ENCODE measurements at places on chromosomes 12 and 14.

DNA sequence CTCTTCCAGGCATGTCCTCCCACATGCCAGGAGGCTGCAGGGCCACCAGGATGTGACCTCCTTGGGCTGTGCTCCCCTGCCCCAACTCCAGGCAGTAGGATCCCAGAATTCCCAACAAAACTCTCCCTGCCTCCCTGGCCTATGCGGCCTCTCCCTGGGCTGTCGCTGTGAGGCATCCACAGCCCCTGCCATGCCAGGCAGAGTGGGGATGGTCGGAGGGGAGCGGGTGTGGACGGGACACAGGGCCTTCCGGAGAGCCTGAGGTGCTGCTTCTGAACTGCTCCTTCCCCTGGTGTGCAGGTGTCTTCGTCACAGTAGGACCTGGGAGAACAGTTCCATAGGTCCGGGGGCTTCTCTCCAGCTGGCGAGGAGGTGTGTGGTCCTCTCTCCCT, 18.3 kb downstream of the GPR132 start:
- DNase-seq: no peak

DNA sequence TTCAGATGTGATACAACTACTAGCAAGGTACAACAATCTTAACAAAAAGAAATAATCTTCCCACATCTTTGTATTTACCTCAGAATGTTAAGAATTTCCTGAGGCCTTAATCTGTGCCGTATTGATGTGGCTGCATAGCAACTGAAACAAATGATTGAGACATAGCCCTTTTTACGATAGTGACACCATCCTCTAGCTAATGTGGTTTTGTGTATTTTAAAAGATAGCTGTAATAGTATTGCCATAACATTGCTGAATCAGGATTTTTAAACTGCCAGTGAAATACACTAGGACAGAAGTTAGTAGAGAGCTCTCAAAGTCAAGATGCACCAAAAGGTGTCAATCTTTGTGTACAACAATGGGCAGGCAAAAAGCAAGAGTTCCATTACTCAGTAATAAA, 11.9 kb downstream of the NPAS3 start:
- no peak for DNase-seq

DNA sequence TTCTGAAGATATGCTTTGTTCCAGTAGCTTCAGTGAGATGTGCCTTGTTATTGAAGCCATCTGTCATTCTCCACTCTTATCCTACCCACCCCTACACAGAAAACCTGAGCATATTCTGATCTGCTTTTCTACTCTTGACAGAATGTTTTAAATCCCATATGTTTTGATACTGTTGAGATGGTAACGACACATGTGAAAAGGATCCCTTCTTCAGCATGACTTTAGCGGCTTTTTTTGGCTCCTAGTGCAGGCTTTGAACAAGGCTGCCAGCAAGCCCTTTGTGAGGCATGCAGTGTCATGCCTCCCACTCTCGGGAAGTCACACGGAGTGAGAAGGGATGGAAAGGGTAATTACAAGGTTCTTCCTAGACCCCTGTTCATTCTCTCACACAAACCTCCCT, 228.8 kb upstream of the RGS6 start:
- DNase-seq: no peak

- no peak for DNase-seq
Measured at GRCh38 chr12:53086361-53086760, 7.2 kb upstream of the SPRYD3 start.

DNA sequence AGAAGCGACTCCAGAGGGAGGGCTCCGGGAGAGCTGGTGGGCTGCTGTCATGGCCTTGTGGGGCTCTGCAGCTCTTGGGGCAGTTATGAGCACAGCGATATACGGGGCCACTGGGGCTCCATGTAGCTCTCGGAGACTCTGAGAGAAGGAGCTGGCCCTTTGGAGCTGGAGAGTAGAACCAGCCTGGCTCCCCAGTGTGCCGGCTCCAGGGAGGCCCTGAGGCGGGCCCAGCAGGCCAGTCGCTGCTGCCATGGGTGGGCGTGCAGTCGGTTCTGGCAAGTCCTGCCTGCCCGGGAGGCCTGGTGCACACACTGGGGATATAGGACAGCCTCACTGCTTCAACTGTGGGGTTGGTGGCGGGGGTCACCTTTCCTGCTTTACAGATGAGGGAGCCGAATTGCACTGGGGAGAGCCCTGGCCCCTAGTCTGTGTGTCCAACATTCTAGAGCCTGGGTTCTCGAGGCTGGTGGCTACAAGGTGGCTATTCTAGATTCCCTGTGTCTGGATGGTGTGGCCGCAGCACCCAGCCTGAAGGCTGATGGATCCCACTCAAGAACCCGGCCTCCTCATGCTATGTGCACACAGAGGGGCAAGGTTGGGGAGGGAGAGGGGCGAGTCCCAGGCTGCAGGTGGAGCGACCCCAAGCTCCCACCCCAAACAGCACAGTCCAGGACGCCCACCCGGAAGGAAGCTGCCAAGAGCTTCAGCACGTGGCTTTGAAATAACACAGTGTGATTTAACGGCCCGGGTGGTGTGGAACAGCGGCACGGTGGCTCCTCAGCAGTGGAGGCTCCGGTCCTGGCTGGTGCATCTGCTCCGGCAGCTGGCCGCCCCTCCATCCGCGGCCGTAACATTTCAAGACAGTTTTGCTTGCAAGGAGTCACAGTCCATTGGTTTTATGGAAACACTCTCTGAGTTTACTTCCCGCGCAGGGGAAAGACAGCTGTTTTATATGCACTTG, 188.3 kb upstream of the C14orf180 start:
- no peak for DNase-seq

DNA sequence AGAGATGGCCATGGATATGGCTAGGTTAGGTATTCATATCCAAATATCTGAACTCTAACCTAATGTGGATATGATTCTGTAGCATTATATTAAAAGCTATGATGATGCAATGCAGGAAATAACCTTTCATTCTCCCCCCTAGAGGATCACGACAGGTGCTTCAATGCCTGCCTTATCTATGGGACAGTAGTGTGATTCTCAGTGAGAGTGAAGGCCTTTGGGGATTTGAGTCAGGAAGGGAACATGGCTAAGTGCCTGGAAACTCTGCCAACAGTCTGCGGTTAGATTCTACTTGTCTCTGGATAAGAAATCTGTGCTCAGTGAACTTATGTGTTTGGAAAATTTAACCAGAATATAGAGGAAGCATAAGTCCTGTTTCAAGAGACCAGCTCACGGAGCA, 81.8 kb downstream of the SLC38A1 start:
- no peak for DNase-seq

DNA sequence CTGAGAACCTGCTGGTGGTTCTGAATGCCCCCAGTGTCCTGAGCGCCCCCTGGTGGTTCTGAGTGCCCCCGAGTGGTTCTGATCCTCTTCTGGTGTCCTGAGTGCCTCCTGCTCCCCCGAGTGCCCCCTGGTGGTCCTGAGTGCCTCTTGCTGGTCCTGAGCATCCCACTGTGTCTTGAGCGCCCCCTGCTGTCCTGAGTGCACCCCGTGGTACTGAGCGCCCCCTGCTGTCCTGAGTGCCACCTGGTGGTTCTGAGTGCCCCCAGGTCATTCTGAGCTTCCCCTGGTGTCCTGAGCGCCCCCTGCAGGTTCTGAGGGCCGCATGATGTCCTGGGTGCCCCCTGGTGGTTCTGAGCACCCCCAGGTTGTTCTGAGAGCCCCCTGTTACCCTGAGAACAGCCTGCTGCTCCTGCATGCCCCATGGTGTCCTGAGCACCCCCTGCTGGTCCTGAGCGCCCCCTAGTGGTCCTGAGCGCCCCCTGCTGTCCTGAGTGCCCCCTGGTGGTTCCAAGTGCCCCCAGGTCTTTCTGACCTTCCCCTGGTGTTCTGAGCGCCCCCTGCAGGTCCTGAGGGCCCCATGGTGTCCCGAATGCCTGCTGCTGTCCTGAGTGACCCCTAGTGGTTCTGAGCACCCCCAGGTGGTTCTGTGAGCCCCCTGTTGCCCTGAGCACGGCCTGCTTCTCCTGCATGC, 1165.4 kb downstream of the TMEM121 start:
- peak; percentile 66 for DNase-seq

DNA sequence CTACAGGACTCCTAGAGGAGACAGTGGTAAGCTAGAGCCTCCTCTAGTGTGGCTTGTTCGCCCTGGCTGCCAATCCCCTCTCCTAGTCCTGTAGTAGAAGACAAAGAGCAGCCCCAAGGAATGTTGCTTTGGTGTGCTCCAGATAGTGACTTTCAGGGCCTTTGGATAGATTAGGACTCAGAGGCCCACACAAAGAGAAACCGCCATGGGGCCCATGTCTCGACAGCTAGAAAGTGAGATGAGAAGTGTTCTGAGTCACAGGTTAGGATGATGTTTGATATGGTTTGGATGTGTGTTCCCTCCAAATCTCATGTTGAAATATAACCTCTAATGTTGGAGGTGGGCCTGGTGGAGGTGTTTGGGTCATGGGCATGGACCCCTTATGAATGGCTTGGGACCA, 51.8 kb upstream of the JDP2 start:
- no peak for DNase-seq

GRCh38 chr12:119710374-119710964, 42.5 kb downstream of the PRKAB1 start:
- DNase-seq: no peak

Data from CD4-positive, alpha-beta T cell treated with Interleukin-15 for 1 hour (primary cell).